ENCODE measurements at places on chromosomes 13 and 19.

- no peak for DNase-seq
Measured at GRCh38 chr19:3042621-3043267, 13.7 kb upstream of the TLE2 start.

- no peak for DNase-seq
Measured at GRCh38 chr13:113931841-113932459, 41.9 kb downstream of the C13orf46 start.

GRCh38 chr13:40069173-40070044, 413.9 kb downstream of the COG6 start:
- peak; percentile 71 for DNase-seq

GRCh38 chr19:38945562-38946228, 15.0 kb downstream of the MRPS12 start:
- no peak for DNase-seq

- no peak for DNase-seq
Measured at GRCh38 chr19:49554701-49555181, 25.6 kb downstream of the NOSIP start.

DNA sequence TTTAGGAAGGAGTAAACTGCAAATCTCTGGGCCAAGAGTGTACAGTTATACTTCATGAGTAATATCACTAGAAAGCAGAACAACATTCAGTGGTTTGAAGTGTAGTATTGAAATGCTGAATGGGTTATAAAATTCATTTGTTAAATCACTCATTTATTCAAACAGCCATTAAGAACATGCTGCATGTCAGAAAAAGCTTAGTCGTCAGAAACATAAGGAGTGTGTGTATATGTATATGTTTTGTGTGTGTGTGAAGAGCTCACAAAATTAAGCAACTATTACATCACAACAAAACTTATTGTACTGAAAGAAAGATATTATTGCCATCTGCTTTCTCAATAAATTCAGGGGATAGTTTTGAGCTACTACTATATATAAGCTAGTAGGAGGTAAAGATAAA, 165.4 kb upstream of the PCDH9 start:
- no peak for DNase-seq

DNA sequence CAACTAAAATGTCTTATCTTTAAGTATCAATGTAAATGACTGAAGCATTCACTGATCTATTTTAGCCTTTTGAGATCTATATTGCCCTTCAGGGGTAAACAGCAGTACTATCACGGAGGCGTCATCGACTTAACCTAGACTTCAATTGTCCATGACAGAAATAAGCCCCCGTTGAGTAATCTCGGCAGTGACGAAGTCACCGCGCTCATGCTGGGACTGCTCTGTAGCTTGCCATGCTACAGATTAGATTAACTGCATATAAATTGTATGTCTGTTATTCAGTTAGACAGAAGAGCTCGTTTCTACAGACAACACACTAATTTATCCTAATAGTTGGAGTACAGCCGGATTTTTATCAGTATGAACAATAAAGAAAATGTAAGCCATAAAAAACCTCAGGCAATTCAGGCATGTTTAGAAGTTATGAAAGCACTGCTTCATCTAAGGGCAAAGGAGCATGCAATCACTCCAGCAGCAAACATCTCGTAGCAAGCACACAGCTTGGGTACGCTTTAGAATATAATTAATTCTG, 56.6 kb downstream of the TUBGCP3 start:
- DNase-seq = no peak

DNA sequence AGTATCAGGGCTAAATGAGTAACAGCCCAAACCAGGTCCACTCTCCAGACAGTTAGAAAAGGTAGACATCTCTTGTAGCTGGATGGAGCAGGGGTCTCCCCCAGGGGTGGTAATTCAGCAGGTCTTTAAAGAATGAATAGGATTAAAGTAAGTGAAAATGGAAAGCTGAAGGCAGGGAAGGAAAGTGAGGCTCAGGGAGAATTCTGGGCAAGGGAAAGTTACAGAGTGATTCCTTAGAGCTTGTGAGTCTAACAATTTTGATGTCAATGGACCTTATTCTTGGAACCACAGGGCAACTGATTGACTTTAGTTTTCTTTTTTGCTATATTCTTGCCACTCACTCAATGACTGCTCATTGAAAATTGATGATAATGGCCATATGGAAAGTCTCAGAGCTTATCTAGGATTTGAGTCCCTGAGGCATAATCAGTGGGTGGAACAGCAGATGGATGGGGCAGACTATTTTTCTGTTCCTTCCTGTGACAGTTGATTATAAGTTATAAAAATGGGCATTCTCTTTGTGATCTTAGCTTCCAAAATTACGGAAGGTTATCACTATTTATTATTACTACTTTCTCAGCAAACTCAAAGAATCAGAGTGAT, 76.9 kb downstream of the LRCH1 start:
- no peak for DNase-seq

- DNase-seq = no peak
Measured at GRCh38 chr13:94138831-94139230, 340.7 kb downstream of the DCT start.

DNA sequence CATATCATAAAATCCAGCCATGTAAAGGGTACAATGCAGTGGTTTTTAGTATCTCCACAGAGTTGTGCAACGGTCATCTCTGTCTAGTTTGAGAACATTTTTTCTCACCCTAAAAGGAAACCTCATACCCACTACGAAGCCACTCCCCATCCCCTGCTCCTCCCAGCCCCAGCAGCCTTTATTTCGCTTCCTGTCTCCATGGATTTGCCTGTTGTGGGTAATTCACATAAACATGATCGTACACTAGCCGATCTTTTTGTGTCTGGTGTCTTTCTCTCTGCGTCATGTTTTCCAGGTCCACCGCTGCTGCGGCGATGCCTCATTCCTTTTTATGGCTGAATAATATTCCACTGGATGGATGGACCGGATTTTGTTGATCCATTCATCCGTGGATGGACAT, 28.6 kb downstream of the BICRA start:
- DNase-seq = peak; percentile 37

GRCh38 chr13:109274188-109274821, 512.1 kb downstream of the IRS2 start:
- DNase-seq = no peak

DNA sequence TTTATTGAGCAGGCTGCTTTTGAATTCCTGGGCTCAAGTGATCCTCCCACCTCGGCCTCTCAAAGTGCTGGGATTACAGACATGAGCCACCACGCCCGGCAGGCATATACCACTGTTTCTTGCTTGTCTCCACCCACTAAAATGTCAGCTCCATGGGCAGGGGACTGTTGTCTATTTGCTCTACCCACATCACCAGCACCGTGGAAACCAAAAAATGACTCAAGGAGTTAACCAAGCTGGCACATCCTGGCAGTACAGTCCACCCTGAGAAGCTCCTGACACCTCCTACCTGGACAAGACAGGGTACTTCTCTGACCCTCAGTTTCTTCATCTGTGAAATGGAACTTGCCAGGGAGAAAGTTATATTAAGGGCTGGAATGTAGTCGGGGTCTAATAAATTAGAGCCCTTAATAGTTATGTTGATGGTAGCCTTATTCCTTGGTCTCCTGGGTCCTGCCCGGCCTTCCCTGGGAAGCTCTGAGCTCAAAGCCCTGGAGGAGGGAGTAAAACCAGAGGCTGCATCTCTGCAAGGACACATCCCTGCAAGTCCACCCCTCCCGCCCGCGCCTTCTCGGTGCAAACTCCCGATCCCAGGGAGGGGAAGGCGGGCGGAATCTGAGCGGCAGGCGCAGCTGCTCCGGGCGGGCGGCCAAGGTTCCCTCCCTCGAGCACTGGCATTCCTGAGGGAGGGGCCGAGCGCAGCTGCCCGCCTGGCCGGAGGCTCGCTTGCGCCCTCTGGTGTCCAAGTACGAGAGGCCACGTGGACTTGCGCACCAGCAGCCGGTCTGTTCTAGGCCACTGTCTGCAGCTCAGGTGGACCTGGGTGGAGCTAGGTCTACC, 14.1 kb downstream of the RDH8 start:
- peak; percentile 92 for DNase-seq

DNA sequence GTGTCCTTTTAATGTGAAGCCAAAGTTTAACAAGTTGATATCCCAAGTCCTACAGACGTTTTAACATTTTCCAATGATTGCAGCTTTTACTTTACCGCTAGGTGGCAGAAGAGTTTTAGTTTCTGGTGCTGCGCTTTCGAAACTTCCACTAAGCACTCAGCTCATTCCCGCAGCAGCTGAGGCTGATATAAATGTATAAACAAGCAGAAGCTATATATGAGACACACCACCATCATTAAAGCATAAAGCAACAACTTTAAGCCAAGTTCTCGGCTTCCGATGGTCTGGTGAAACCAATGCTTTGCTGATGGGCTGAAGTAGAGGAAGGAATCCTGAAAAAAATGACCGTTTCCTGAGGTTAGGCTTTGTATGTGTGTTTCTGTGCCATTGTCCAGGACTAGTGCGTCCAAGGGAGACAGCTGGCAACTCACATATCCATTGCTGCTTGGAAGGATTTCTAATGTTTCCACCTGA, 753.9 kb downstream of the OLFM4 start:
- peak; percentile 56 for DNase-seq

DNA sequence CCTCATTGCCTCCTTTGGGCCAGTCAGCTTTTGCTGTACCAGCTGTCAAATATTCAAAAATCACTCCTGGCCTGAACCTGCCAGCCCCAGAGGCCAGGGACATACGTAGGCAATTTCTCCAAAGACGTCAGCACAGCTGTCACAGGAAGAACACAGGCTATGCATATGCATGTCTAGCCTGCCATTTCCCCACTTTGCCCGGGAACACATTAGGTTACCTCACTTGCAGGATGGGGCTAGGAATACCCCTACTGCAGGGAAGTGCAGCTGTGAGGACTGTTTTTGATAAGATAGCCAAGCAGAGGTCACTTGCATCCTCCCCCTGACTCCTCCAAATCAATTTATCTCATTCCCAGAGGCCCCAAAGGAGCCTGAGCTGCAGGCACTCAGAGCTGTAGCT, 2.8 kb downstream of the ZNF667 start:
- DNase-seq = no peak

GRCh38 chr19:49971991-49972411, 11.0 kb upstream of the SIGLEC11 start:
- no peak for DNase-seq

DNA sequence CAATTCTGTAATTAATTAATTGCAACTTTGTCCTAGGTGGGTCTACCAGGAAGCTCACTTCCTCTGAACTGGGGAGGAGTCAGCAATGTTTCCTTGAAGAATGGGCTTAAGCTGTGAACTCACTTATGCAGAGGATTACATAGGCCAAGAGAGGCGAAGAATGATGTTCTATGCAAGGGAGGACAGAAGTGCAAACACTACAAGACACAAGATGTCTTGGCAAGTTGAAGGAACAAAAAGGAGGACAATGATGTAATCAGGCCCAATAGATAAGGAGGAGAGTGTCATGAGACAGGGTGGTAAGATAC, 275.9 kb downstream of the LHFPL6 start:
- no peak for DNase-seq

DNA sequence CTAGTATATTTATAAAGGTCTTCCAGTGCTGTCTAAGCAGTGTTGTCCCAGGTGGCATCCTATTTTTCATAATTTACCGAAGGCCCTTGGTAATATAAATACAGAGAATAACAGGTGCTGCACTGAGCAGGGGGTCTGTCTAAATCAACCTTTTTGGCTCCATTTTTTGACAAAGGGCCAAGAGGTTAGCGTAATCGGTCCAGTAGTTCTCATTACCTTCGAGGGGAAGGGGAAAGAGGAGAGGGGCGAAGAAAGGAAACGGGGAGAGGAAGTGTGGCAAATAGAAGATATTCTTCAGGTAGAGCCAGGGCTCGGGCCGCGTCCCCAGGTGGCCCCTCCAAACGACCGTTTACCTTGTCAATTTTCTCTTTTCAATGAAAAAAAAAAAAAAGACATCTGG, 749 bp upstream of the PAN3 start:
- DNase-seq = no peak

DNA sequence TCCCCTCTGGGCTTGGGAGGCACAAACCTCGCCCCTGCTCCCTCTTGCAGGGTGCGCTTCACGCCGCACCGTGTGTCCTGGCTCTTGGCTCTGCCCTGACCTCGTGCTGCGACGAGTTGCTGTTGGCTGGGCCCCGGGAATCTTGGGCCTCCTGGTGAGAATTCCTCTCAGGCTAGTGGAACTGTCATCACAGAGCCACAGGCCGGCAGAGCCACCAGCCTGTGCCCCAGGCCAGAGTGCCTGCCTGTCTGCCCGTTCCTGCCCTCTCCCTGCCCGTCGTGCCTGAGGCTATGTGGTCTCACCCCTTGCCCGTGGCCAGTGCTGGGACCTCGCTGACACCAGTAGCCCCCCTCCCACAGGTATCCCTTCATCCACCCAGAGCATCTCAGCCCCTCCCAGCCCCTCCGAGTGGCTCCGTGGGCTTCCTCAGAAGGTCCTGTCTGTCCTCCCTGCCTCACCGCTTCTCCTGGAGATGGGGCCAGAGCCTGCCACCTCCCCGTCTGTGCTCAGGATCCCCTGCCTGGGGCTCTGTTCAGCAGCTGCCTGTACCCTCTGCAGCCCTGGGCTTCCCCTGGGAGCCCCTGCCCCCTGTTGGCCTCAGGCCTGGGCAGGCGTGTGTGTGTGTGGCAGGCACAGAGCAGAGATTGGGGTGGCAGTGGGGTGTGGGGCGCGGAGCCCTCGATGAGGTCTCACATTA, 13.3 kb downstream of the NDUFB7 start:
- no peak for DNase-seq

GRCh38 chr19:28606269-28607032, 606.5 kb downstream of the UQCRFS1 start:
- no peak for DNase-seq

- peak; percentile 15 for DNase-seq
Measured at GRCh38 chr19:8085598-8086408, 33.2 kb downstream of the CCL25 start.

DNA sequence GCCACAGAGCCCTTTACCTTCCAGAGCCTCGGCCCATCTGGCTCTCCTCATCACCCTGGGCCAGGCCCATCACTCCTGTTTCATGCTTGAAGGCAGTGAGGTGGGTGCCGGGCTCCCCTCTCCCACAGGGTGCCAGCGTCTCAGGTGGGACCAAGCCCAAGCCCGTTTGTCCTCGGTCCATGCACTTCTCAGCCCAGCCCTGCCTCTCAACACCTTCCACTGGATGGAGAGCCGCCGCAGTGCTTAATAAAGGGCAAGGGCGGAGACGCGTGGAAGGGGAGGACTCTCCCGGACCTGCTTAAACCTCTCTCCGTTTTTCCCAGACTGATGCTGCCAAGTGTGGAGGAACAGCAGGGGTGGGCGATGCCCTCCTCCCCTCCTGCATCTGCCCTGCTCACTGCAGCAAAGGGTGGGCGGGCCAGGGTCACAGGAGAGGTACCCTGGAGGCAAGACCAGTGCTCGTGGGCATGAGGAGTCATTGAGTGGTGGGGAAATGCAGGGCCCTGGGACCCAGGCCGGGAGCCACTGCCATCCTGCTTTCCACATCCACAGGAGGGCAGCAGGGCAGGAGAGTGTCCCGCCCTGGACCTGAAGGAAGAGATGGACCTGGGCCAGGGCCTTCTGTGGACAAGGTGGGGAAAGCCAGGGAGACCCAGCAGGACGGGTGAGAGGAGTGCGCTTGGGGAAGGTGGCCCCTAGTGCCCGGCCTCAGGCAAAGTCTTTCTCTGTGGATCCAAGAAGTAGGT, 9.7 kb upstream of the ATP11A start:
- no peak for DNase-seq
